Activated T-helper 1 cell treated with anti-CD3 and anti-CD28 coated beads, Interleukin-12 subunit alpha, Interleukin-12 subunit beta, Interleukin-2, Interleukin-4 antibody, amounts not matched to agents 30 ng/mL and 10 ng/mL and 1 ng/mL, durations not matched to agents 14 hours and 24 hours and 36 hours (primary cell): ENCODE measurements at places on chromosomes 6 and 20. TPM values are rescaled to one million over a fixed set of nuclear protein-coding genes. Genes with fewer than 3 reads are reported as not detected.

The SNPH gene
- 2.1 and 2.5 TPM in 2 replicates for total RNA-seq

The PRDM13 gene
- total RNA-seq: 0.15 TPM in 1 of 2 replicates, not detected in the other

The MUCL3 gene
- not detected in 2 replicates for total RNA-seq

The OTOR gene
- not detected in 2 replicates for total RNA-seq

DNA sequence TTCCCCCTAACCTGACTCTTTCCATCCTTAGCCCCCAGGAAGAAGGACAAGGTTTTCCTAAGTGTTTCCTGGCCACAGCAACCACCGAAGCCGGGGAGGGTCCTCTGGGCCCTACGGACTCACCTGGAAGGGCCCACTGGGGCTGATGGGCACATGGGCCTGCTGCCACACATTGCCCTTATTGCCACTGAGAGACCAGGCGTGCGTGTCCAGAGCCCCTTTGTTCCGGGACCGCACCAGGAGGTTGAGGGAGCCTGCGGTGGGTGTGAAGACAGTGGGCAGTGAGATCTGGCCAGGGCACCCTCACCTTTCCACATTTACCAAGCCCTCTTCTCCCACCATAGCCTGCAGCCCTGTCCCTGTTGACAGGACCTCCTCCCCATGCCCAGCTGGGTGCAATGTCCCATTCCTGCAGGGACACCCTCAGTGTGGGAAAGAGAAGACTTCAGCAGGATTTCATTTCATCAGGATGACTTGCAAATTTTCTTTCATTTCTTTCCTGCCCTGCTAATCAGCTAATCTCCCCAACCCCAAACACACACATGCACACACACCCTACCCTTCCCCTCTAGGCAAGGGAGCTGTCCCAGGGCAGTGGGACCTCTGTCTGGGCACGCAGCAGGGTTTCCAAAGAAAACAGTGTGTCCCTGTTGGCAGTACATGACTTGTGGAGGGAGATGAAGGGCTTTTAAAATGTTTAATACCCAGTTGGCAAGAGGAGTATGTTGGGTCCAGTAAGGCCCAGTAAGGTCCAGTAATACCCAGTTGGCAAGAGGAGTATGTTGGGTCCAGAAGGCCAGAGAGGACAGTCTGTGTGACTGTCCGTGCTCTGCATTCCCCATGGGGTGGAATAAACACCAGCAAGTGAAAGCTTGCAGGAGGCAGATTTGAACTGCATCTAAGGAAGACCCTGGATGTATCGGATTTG lies 59.0 kb downstream of the MDGA1 start:
- H3K27ac ChIP-seq: no peak overlapping the region
- H3K4me3 ChIP-seq: no peak overlapping the region
- H3K27me3 ChIP-seq: peaks cover 5% of the 10 kb centered on the region
- no peak for DNase-seq

The PRSS35 gene
- not detected in 2 replicates for total RNA-seq

GRCh38 chr6:113149511-113149910 lies 707.6 kb upstream of the MARCKS start:
- no peaks in the 10 kb centered on the region for H3K27me3 ChIP-seq
- no peak overlapping the region for H3K27ac ChIP-seq
- no peaks in the 10 kb centered on the region for H3K36me3 ChIP-seq
- H3K4me1 ChIP-seq: no peaks in the 10 kb centered on the region
- no peak overlapping the region for H3K4me3 ChIP-seq

DNA sequence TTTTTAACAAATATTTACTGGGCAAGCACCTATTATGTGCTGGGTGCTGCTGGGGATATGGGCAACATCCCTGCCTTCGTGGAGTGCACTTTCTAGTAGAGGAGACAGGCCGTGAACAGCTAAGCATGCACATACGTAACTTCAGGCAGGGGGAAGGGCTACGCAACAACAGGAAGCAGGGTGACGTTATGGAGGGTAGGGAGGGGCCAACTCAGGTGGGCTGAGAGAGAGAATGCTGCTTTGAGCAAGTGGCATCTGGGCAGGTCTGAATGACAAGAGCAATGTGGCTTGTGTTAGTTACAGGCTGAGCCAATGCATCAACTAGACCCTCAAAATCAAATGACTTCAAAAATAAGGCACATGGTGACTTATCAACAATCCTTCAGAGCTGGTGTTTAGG lies 112.1 kb downstream of the CDC5L start:
- no peaks in the 10 kb centered on the region for H3K27me3 ChIP-seq
- DNase-seq: no peak

DNA sequence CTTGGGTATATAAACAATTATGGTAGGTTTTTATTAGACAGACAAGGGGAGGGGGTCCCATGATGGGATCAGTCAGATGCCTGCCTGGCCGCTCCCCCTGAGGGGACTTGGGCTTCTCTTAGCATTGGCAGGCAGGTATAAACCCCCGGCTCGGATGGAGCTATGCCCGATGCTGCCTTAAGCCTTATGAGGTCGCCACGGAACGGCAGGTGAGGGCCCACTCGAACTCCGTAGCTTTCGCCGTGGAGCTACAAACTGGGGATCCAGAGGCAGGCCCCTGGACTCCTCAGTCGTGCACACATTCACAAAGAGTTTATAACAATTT lies 148.8 kb downstream of the TRIM27 start:
- peaks cover 9% of the 10 kb centered on the region for H3K36me3 ChIP-seq
- peak overlapping the region; percentile 83 for H3K27ac ChIP-seq
- H3K4me3 ChIP-seq: no peak overlapping the region

The SYCP2L gene
- total RNA-seq: not detected in 2 replicates

DNA sequence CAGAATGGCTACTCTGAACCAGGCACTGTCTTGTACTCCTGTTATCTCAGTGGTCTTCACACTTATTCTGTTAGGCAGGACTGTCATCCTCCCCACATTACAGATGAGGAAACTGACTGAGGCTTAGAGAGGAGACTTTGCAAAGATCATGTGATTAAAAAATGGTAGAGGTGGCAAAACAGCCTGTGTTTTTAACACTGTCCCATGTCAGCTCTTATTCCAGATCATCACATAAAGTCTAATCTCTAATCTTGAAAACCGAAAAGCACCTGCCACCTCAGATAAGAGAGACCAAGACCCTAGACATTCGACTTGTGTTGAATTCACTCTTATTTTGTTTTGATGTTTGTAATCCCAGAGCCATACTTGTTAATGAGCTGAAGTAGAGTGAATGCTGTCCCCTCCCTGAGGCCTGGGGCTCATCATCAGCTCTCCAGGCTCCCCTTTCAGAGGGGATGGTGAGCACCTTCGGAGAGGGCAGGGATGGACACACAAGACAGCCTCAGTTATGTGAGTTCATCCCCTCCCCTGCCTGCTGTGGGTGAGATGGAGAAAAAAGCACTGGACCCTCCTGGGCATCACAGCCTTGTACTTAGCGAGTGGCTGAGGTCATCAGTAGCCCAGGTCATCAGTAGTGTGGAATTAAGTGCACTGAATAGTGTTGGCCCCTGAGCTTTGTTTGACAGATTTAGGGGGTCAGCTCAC lies 30.6 kb downstream of the MTHFD1L start:
- H3K36me3 ChIP-seq: peaks cover 19% of the 10 kb centered on the region
- no peak overlapping the region for H3K4me3 ChIP-seq
- peaks cover 33% of the 10 kb centered on the region for H3K4me1 ChIP-seq
- H3K27ac ChIP-seq: no peak overlapping the region
- no peaks in the 10 kb centered on the region for H3K27me3 ChIP-seq
- no peak for DNase-seq

GRCh38 chr20:2521369-2522305 lies 12.9 kb upstream of the ZNF343 start:
- H3K36me3 ChIP-seq: no peaks in the 10 kb centered on the region
- peaks cover 26% of the 10 kb centered on the region for H3K4me1 ChIP-seq
- DNase-seq: peak; percentile 20
- H3K4me3 ChIP-seq: no peak overlapping the region
- peaks cover 7% of the 10 kb centered on the region for H3K27me3 ChIP-seq

The SPEF1 gene
- 0.12 TPM in 1 of 2 replicates, not detected in the other for total RNA-seq

The TRIM10 gene
- 0.05 and 0.08 TPM in 2 replicates for total RNA-seq

- DNase-seq: no peak
- H3K27me3 ChIP-seq: no peaks in the 10 kb centered on the region
- H3K4me3 ChIP-seq: peak overlapping the region; percentile 92
Observed at GRCh38 chr20:35699957-35700624, 886 bp downstream of the ROMO1 start.

- no peak overlapping the region for H3K4me3 ChIP-seq
- no peaks in the 10 kb centered on the region for H3K36me3 ChIP-seq
- no peak overlapping the region for H3K27ac ChIP-seq
- peaks cover 20% of the 10 kb centered on the region for H3K27me3 ChIP-seq
- DNase-seq: no peak
- no peaks in the 10 kb centered on the region for H3K4me1 ChIP-seq
Observed at GRCh38 chr20:9839626-9840025, 750 bp upstream of the PAK5 start.

The SH3BGRL2 gene
- total RNA-seq: 0.05 and 0.13 TPM in 2 replicates

- H3K4me1 ChIP-seq: no peaks in the 10 kb centered on the region
- H3K27me3 ChIP-seq: no peaks in the 10 kb centered on the region
- no peak for DNase-seq
- H3K36me3 ChIP-seq: no peaks in the 10 kb centered on the region
- no peak overlapping the region for H3K27ac ChIP-seq
Observed at GRCh38 chr6:104218116-104218515, 641.6 kb downstream of the HACE1 start.

The NNAT gene
- total RNA-seq: 0.29 TPM in 1 of 2 replicates, not detected in the other

The HDDC2 gene
- 79.7 and 82.4 TPM in 2 replicates for total RNA-seq

The MYLK4 gene
- 0.10 TPM in 2 replicates for total RNA-seq

GRCh38 chr6:143963158-143963919 lies 44.7 kb downstream of the PLAGL1 start:
- no peaks in the 10 kb centered on the region for H3K27me3 ChIP-seq
- no peak overlapping the region for H3K27ac ChIP-seq
- no peak for DNase-seq
- H3K36me3 ChIP-seq: no peaks in the 10 kb centered on the region

DNA sequence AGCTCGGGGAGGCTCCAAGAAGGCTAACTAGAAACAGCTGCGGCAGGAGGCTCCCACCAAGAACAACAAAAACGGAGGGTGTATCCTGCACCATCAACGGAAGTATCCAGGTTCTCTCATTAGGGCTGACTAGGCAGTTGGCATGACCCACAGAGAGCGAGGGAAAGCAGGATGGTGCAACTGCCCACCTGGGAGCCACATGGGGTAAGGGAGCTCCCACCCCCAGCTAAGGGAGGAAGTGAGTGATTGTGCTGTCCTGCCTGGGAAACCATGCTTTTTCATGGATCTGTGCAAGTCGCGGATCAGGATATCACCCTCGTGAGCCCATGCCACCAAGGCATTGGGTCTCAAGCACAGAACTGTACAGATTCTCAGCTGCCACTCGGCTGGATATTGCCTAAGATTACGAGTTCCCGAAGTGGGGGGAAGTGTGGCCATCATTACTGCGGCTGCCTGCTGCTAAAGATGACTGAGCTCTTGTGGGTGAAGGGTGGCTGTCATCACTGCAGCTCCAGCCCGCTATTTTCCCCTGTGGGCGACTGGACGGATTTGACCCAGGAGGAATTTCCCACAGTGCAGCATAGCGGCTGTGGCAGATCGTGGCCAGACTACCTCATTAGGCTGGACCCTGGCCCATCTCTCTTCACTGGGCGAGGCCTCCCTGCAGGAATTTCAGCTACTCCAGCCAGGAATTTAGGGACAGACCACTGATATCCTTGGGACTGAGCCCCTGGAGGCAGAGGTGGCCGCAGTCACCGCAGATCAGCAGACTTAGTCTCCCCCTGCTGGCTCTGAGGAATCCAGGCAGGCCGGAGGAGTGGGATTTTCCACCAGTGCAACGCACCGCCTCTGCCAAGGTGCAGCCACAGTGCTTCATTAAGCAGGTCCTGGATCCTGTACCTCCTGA lies 515.7 kb downstream of the FRK start:
- H3K4me3 ChIP-seq: no peak overlapping the region
- no peaks in the 10 kb centered on the region for H3K4me1 ChIP-seq
- no peaks in the 10 kb centered on the region for H3K36me3 ChIP-seq

GRCh38 chr6:135162678-135163439 lies 18.2 kb upstream of the MYB start:
- no peaks in the 10 kb centered on the region for H3K27me3 ChIP-seq
- H3K4me1 ChIP-seq: peaks cover 83% of the 10 kb centered on the region
- H3K27ac ChIP-seq: peak overlapping the region; percentile 87
- peak overlapping the region; percentile 53 for H3K4me3 ChIP-seq

The CLPSL2 gene
- total RNA-seq: not detected in 2 replicates

GRCh38 chr20:4167261-4168021 lies 152.1 kb upstream of the RNF24 start:
- H3K27me3 ChIP-seq: peaks cover 4% of the 10 kb centered on the region
- H3K4me3 ChIP-seq: no peak overlapping the region
- peaks cover 6% of the 10 kb centered on the region for H3K36me3 ChIP-seq
- no peak for DNase-seq
- peaks cover 70% of the 10 kb centered on the region for H3K4me1 ChIP-seq

- H3K36me3 ChIP-seq: no peaks in the 10 kb centered on the region
- H3K27ac ChIP-seq: no peak overlapping the region
- H3K4me1 ChIP-seq: peaks cover 16% of the 10 kb centered on the region
- peaks cover 2% of the 10 kb centered on the region for H3K27me3 ChIP-seq
Observed at GRCh38 chr20:64055893-64056638, 6.6 kb upstream of the SOX18 start.

The HM13 gene
- total RNA-seq: 215 and 228 TPM in 2 replicates

DNA sequence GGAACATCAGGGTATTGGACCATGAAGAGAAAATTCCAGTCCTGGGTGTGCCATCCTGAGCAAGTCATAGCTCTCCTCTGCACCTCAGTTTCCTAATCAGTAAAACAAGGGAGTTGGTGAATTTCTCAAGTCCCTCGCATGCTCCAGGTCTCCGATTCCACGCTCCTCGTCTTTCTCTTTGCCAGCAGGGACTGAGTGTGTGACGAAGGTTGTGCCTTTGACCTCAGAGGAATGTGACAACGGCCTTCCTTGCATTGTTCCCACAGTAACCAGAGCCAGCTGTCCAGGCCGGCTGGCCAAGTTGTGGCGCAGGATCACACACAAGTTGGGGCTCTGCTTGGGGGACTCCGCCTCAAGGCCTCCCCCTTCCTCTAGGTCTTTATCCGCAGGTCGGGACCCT lies 217.3 kb downstream of the ATXN1 start:
- H3K27me3 ChIP-seq: no peaks in the 10 kb centered on the region
- H3K27ac ChIP-seq: no peak overlapping the region

The LHFPL5 gene
- not detected in 2 replicates for total RNA-seq

The SYCP2 gene
- 4.8 and 5.1 TPM in 2 replicates for total RNA-seq

- no peak for DNase-seq
- peak overlapping the region; percentile 96 for H3K27ac ChIP-seq
- H3K4me1 ChIP-seq: peaks cover 44% of the 10 kb centered on the region
- H3K4me3 ChIP-seq: peak overlapping the region; percentile 99
- peaks cover 10% of the 10 kb centered on the region for H3K27me3 ChIP-seq
Observed at GRCh38 chr20:58389324-58389967, 417 bp downstream of the VAPB start.

DNA sequence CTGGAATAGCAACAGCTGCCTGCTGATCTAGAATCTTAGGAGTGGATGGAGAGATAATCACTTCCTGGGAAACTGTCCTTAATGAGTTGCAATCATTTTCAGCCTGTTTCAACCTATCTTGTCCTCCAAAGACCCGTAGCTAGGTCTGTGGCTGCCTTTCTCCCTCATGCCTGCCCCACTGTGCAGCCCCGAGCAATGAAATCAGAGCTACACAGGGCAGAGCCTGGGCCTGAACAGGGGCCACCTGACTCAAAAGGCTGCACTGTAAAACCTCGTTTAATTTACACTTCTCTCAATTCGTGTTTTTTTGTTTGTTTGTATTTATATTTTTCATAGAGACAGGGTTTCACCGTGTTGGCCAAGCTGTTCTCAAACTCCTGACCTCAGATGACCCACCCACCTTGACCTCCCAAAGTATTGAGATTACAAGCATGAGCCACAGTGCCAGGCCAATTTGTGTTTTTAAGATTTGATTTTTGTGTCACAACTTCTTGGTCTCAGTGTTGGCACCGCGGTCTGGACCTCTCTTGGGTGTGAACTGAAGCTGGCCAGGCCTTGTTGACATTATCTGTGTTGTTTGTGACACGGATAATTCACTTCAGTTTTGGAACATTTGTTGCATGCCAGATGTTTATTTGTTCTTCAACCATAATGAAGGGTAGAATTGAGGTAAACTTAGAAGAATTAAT lies 21.5 kb downstream of the GGTLC1 start:
- H3K36me3 ChIP-seq: no peaks in the 10 kb centered on the region
- H3K27ac ChIP-seq: no peak overlapping the region
- no peak for DNase-seq
